ENCODE measurements at places on chromosomes 2 and 18. TPM values are rescaled to one million over a fixed set of nuclear protein-coding genes. Genes with fewer than 3 reads are reported as not detected.

DNA sequence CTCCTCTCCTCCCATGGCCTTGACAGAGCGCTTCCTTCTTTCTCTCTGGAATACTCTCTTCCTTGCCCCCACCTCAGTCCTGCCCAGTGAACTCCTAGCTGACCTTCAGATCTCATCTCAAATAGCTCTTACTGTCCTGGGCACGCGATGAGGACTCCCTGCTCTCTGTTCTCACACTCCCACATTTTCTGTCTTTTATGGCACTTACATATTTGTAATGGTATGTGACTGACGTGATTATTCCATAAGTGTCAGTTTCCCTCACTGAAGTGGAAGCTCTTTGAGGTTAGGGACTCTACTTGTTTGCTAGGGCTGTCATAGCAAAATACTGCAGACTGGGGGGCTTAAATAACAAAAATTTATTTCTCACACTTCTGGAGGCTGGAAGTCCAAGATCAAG lies 1.7 kb upstream of the DYSF start:
- peaks cover 10% of the 10 kb centered on the region for H3K27me3 ChIP-seq
- no peak overlapping the region for H3K4me3 ChIP-seq
- no peak overlapping the region for H3K27ac ChIP-seq
- peak; percentile 18 for DNase-seq
- H3K36me3 ChIP-seq: no peaks in the 10 kb centered on the region

Gene GPR17
- not detected for total RNA-seq

DNA sequence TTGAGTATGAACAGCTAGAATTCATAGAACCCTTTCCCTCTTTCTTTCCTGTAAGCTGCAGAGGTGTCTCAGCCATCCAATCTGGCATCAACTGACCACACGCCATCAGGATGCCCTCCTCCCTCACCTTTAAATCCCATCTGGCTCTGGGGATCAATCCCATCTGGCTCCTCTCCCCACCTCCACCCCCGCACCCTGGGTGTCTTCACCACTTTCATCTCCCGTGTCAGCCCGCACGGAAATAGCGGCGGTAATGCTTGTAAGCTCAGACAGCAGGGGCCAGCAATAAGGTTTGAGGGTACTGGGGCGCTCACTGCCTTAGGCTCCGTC lies 508 bp upstream of the TUBA4B start:
- H3K4me1 ChIP-seq: peaks cover 40% of the 10 kb centered on the region
- peak overlapping the region; percentile 78 for H3K4me3 ChIP-seq
- DNase-seq: peak; percentile 52
- no peaks in the 10 kb centered on the region for H3K27me3 ChIP-seq
- H3K36me3 ChIP-seq: no peaks in the 10 kb centered on the region

DNA sequence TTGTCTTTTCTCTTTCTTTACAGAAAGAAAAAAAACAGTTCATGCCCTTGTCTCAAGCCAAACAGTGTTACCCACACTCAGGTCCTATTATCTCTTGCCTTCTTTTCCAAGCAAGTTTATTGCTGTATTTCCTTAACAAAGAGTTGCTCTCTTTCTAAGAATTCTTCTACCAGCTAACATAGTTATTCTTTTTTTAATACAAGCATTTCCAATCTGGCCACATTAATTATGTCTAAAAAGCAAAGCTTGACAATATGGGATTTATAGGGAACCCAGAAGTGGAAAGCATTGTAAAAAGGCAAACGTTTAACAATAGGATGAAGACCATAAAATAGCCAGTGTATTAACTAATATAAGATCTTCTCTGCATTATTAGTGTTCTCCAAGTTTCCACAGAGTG lies 272.5 kb upstream of the CWC22 start:
- DNase-seq: no peak
- H3K4me1 ChIP-seq: no peaks in the 10 kb centered on the region
- no peak overlapping the region for H3K27ac ChIP-seq
- H3K36me3 ChIP-seq: no peaks in the 10 kb centered on the region

DNA sequence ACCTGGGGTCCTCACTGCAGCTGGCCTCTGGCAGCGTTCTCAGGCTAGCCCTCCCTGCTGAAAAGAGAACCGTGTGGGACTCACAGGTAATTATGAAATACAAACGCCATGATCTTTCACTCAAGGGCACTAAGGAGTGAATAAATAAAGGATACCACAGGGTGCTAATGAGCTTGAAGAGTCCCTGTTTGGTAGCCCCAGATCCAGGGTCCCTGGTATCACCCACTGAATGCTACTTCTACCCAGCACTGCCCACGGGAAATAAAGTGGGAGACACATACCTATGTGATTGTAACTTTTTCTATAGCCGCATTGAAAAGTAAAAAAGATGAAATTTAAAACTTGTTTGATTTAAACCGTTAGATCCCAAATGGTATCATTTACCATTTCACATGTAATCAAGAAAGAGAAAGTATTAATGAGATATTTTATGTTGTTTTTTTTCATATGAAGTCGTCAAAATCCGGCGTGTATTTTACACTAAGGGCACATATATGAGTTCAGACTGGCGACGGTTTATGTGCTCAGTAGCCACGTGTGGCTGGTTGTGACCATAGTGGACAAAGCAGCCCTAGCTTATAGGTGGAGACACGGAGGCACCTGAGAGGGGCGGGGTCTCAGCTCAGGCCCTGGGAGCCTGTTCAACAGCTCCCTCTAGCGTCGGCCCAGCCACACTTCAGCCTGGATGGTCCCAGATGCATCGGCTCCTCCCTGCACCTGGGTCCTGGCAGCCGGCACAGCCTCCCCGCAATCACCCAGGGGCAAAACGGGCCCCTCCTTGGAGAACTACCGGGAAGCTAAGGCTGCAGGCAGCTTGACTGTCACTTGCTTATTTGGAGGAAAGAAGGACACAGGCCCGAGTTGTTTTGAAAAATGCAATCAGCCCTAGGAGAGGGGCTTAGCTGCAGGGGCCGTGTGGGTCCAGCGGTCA lies 39.2 kb downstream of the ODC1 start:
- H3K4me3 ChIP-seq: 0 out of 2 replicates have a peak overlapping the region, but pooled peaks have one; percentile 30
- DNase-seq: peak; percentile 71
- H3K4me1 ChIP-seq: peaks cover 48% of the 10 kb centered on the region
- H3K36me3 ChIP-seq: no peaks in the 10 kb centered on the region
- H3K27ac ChIP-seq: peak overlapping the region; percentile 60

DNA sequence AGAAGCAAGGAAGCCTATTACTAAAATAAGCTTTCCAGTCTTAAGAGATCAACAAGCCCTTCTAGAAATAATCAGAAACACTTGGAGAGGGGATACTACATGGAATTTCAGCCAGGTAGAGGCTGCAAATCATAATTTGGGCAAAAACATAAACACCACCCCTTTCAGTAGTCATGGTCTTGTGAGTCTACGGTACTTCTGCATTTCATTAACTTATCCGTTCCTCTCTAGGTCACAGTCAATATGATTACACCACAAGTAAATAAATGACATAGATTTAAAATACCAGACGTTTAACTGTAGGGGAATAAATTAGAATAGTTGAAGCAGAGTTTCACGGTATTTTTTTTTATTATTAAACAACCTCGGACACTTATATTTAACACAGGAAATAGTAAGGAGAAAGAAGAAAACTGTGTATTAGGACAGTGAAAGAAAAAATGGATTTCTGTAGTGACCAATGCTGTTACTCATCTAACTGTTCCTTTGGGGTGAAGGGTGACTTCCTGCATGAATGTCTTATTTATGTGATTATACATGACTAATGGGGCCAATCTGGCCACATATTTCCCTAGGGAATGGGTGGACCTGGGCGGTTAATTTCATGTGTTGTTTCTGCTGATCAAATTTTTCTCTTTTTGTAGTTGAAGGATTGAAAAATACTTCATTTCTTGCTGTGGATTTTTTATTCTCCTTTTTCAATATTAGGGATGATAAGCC lies 456.6 kb upstream of the UBE2E3 start:
- peaks cover 57% of the 10 kb centered on the region for H3K4me1 ChIP-seq
- peak overlapping the region; percentile 86 for H3K27ac ChIP-seq
- no peaks in the 10 kb centered on the region for H3K27me3 ChIP-seq

- no peak overlapping the region for H3K4me3 ChIP-seq
- H3K36me3 ChIP-seq: no peaks in the 10 kb centered on the region
- peak; percentile 31 for DNase-seq
- H3K27ac ChIP-seq: no peak overlapping the region
Observed at GRCh38 chr2:24452502-24452885, 38.6 kb upstream of the NCOA1 start.

GRCh38 chr2:95325026-95325425 lies 27.9 kb downstream of the KCNIP3 start:
- DNase-seq: no peak
- no peaks in the 10 kb centered on the region for H3K36me3 ChIP-seq
- no peak overlapping the region for H3K4me3 ChIP-seq
- H3K27me3 ChIP-seq: no peaks in the 10 kb centered on the region
- H3K27ac ChIP-seq: no peak overlapping the region
- H3K4me1 ChIP-seq: no peaks in the 10 kb centered on the region

- no peak for DNase-seq
- no peaks in the 10 kb centered on the region for H3K36me3 ChIP-seq
- H3K4me1 ChIP-seq: no peaks in the 10 kb centered on the region
- no peaks in the 10 kb centered on the region for H3K27me3 ChIP-seq
- H3K4me3 ChIP-seq: no peak overlapping the region
Observed at GRCh38 chr2:38060236-38061018, 15.5 kb downstream of the CYP1B1 start.

DNA sequence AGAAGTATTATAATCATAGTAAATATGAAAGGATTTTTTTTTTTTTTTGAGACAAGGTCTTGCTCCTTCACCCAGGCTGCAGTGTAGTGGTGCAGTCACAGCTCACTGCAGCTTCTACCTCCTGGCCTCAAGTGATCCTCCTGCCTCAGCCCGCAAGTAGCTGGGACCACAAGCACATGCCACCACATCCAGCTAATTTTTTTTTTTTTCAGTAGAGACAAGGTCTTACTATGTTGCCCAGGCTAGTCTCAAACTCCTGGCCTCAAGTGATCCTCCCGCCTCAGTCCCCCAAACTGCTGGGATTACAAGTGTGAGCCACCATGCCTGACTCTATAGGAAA lies 301.6 kb upstream of the STON1 start:
- H3K36me3 ChIP-seq: no peaks in the 10 kb centered on the region
- H3K27ac ChIP-seq: no peak overlapping the region
- DNase-seq: no peak
- no peak overlapping the region for H3K4me3 ChIP-seq
- H3K4me1 ChIP-seq: no peaks in the 10 kb centered on the region
- H3K27me3 ChIP-seq: no peaks in the 10 kb centered on the region

Gene CRYGC
- not detected for total RNA-seq

Gene MRPS5
- total RNA-seq: 26.1 TPM

Gene CRACDL
- total RNA-seq: not detected

DNA sequence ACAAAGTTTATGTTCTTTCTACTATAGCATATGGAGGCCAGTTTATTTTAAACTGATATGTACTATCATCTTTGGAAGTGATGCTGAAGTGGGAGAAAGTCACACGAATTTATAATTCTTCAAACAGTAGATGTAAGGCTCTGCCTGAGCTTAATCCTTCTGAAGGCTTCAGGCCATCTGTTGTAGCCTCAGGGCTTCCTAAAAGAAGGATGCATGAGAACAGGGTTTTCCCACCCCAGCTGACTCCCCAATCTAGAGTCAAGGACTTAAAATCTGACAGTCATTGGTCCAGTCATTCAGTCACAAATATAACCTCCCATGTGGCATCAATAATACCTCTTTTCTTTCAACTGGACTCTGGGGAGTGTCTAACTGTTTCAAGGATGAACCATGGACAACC lies 330.5 kb downstream of the KCNS3 start:
- no peak overlapping the region for H3K4me3 ChIP-seq
- no peak overlapping the region for H3K27ac ChIP-seq
- H3K36me3 ChIP-seq: no peaks in the 10 kb centered on the region

DNA sequence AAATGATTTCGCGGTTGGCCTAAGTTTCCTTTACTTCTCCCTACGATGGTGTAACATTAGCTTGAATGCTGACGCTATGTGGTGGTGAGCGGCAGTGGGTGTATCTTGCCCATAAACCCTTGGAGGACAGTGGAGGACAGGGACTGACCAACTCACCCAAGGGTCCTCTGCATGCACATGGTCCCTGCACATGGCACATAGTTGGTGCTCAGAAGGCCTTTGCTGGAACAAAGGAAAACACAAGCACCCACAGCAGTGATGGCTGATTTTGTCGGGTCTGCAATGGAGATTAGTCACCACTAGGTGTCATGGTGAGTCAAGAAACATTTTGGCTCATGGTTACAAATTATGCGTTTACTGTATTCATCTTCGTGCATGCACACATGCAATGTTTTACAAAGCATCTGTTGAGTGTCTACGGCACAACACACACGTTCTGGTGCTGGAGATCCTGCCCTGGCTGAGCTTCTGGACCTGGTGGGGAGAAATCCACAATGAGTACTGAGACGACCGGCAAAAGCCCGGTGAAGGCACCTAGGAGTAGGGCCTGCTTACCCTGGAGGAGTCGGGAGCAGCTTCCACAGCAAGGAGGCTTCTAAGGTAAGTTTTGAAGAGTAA lies 44.0 kb downstream of the PDCL3 start:
- H3K36me3 ChIP-seq: no peaks in the 10 kb centered on the region
- no peaks in the 10 kb centered on the region for H3K27me3 ChIP-seq
- peaks cover 19% of the 10 kb centered on the region for H3K4me1 ChIP-seq
- no peak overlapping the region for H3K27ac ChIP-seq

Gene CEP192
- 21.5 TPM for total RNA-seq

DNA sequence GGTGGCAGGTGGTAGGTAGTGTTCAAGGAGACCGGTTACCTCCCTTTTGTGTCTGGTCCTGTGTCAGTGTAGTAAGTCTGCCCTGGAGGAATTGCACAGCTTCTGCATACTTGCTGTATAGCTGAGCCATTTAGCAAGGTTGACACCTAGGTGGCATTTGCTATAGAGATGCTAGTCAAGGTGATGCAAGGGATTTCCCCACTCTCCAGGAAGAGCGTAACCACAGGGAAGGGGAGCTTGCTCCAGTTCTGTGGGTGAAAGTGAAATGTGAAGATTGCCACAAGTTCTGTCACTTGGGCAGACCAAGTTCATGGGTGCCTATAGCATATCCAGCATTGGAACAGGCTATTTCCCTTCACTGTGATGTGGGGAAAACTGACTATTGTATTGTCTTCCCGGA lies 28.1 kb downstream of the NAT8 start:
- H3K4me3 ChIP-seq: no peak overlapping the region
- no peaks in the 10 kb centered on the region for H3K27me3 ChIP-seq
- DNase-seq: no peak
- no peaks in the 10 kb centered on the region for H3K4me1 ChIP-seq

Gene PLGLB1
- total RNA-seq: 0.38 TPM

GRCh38 chr2:37348155-37348554 lies 3.7 kb downstream of the QPCT start:
- H3K36me3 ChIP-seq: no peaks in the 10 kb centered on the region
- no peak overlapping the region for H3K4me3 ChIP-seq
- H3K4me1 ChIP-seq: peaks cover 38% of the 10 kb centered on the region
- no peak for DNase-seq

DNA sequence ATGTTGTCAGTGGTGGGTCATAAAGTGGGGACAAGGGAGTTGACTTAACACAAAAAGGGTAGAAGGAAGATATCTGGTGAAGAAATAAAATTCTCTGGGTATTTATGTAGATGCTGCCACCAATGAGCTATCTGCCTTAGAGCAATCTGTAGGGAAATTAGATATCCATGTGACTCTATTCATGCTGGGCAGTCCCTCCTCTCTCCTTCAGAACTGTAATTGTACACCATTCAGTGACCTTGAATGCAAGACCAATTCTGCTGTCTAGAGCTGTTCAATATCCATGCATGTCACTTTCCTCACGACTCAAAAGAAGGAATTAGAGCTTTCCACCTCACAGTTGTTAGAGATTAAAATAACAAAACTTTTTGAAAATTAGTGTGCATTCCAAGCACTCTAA lies 28.6 kb upstream of the TDRD15 start:
- no peak overlapping the region for H3K27ac ChIP-seq
- no peaks in the 10 kb centered on the region for H3K27me3 ChIP-seq
- H3K36me3 ChIP-seq: no peaks in the 10 kb centered on the region
- no peak for DNase-seq
